Hindlimb muscle (tissue), 1 donor: ENCODE measurements at places on chromosomes 7 and 10. TPM values are rescaled to one million over a fixed set of nuclear protein-coding genes. Genes with fewer than 3 reads are reported as not detected.

DNA sequence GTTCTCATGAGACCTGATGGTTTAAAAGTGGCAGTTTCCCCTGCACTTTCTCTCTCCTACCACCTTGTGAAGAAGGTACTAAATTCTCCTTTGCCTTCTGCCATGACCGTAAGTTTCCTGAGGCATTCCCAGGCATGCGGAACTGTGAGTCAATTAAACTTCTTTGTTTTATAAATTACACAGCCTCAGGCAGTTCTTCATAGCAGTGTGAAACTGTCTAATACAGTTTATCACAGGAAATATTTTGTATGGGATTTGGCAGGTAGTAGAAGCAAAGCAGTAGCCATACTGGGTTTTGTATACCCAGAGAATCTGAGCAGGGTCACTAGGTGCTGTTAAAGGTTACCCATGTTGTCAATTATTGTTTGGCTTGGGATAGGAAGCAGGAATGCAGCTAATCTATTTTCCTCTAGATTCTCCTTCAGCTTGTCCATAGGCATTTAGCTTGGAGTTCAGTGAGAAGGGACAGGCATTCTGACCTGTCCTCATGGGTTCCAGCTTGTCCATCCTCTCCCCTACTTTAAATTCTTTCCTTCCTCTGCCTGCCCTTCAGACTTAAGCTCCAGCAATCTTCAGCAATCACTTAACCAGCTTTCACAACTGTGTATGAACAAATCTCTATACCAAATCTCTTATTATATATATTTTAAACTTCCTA, 186.7 kb downstream of the PCLO start:
- no peak for DNase-seq

CRYGN gene
- 0.22 TPM for polyA plus RNA-seq

GRCh38 chr10:69645296-69646184, 15.5 kb downstream of the FAM241B start:
- DNase-seq: no peak

DNA sequence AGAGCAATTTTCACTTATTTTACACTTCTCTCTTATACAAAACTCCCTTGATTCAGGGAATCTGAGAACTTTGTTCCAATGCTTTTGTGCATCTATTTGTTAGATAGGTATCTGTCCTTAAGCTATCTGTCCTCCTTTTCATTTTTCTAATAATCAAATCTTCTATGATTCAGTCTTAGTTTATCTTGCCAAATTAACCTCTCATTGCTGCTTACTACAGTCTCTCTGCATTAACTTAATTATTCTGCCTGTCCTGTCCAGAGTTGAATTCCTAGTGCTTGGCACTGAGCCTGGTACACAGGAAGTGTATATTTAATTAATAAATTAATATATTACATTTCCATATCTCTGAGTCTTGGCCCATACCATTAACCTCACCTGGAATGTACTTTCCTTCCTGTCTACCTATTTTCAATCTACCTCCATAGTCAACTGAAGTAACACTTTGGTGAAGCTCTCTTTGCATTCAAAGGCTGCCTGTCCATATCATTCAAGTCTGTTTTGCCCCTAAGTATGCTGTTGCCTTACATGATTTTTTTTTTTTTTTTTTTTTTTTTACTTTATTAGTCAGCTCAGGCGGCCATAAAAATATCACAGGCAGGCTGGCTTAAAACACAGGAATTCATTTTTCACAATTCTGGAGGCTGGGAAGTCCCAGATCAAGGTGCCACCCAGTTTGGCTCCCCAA, 66.0 kb upstream of the CSTF2T start:
- no peak for DNase-seq

LIPF gene
- polyA plus RNA-seq: not detected

GRCh38 chr7:91302794-91303193, 38.6 kb downstream of the FZD1 start:
- DNase-seq: no peak

GRCh38 chr7:91846436-91846835, 34.1 kb downstream of the MTERF1 start:
- no peak for DNase-seq

DNA sequence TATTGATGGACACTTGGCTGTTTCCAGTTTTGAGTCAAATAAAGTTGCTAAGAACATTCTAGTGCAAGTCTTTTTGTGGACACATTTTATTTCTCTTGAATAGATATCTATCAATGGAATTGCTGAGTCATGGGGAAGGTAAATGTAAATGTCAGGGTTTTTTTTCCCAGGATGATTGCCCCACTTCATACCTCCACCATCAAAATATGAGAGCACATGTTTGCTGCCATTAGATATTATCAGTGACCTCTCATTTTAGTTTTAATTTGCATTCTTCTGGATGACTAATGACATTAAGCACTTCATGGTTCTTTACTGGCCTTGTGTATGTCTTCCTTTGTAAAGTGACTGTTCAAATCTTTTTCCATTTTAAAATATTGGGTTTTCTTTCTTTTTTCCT, 45.7 kb downstream of the PAPSS2 start:
- DNase-seq: no peak

GRCh38 chr7:34315032-34315431, 343.0 kb upstream of the NPSR1 start:
- no peak for DNase-seq

GRCh38 chr7:26440233-26441001, 148.8 kb downstream of the SNX10 start:
- DNase-seq: no peak

DNA sequence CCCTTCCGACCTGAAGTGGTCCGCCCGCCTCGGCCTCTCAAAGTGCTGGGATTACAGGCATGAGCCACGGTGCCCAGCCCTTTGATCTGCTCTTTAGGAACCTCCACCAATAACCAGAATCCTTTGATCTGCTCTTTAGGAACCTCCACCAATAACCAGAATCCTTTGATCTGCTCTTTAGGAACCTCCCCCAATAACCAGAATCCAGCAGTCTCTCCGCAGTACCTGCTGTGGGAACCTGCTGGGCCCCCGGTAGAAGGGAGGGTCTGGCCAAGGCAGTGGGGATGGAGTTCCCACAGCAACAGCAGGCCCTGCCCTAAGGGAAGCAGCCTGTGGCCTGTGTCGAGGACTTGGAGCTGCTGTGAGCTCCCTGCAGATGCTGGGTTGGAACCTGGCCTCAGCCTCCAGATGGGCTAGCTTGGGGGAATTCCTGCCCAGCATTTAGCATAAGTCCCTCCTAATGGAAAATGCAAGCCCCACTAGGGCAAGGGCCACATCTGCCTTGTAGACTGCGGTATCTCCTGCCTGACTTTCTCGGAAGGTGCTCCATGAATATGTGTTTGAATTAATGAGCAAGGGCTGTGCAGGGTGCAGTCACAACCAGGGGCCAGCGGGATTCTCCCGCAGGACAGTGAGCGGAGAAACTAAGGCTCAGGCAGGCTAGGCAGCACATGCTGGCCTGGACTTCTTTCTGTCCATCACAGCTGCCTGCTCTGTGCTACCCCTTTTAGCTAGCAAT, 165.8 kb downstream of the UBE2H start:
- no peak for DNase-seq

DNA sequence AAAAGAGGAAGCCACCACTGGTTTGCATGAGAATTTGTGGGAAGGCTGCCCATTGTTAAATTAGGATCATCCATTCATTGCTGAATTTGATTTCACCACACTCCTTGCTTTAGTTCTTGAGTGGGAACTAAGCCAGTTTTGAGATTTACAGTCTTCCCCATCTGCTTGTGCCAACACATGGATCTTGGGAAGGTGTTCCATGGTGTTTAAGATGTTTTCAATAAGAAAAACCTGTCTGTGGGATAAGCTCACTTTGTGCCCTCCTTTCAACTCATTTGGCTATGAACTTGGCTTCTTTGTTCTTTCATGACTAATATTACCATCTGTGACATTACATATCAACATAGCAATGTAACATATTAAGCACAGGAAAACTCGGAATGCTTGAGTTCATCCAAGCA, 73.2 kb downstream of the INHBA start:
- DNase-seq: no peak

GRCh38 chr10:49689882-49690510, 10.5 kb downstream of the C10orf53 start:
- DNase-seq: no peak

DNA sequence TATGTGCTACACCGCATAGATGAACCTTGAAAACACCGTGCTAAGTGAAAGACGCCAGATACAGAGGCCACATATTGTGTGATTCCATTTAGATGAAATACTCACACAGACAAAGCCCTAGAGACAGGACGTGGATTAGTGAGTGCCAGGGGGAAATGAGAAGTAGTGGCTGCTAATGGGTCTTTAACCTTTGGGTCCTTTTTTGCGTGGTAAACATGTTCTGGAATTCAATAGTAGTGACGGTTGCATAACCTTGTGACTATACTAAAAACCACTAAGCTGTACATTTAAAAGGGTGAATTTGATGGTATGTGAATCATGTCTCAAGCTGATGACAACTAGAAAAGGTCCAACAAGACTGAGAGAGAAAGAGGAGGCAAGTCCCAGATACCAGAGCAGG, 15.6 kb downstream of the SMKR1 start:
- no peak for DNase-seq

- DNase-seq: no peak
These were observed 13.4 kb downstream of the CTBP2 start for GRCh38 chr10:125146791-125147579.

- no peak for DNase-seq
These were observed 184.5 kb upstream of the SHH start for GRCh38 chr7:155996718-155997280.

DNA sequence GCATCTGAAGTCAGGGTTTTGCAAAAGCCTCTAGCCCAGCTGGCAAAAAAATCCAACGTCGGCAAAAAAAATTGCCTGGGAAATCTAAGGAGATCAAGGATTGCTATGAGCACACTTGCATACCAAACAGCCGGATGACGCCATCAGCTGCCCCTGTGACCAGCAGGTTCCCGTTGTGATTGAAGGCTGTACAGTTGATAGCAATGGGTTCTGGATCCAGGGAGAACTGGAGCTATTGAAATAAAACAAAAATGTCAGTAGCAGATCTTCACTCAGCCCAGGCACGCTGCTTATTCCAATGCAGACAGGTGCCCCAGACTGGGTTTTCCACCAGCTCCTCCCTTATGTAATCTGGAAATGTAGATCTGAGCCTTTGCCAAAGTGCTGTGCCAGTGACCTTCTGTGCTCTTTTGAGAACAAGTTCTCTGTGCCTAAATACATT, 18.7 kb upstream of the CYREN start:
- DNase-seq: no peak

- no peak for DNase-seq
These were observed 278.5 kb upstream of the KLF14 start for GRCh38 chr7:131012477-131013031.

TDRD1 gene
- 0.13 TPM for polyA plus RNA-seq

AOC1 gene
- 0.08 TPM for polyA plus RNA-seq

DNA sequence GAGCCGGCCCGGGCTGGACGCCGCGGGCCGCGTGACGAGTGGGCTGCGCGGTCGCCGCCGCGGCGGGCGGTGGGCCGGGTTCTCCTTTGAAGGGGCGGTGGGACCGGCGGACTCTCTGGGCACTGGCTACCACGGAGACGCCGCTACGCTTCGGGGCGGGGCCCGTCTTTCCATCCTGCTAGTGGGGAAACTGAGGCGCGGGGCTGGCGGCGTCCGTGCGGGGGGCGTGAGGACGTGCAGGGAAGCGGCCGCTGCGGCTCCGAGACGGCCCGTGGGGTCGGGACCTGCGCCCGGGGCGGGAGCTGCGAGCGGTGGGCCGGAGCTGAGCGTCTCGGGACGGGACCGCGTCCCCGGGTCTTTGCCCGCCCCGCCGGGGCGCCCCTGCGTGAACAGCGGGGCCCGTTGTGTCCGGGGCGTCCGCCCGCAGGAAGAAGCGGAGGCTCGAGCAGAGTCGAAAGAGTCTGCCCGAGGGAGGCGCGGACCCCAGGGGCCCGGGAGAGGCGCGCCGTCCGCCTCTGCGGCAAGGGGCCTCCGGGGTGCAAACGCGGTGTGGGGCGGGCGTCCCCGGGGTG, 548 bp upstream of the BNIP3 start:
- DNase-seq: no peak

- no peak for DNase-seq
These were observed 17.1 kb downstream of the ZMIZ2 start for GRCh38 chr7:44765579-44766415.

GRCh38 chr7:70016044-70016770, 417.9 kb downstream of the AUTS2 start:
- DNase-seq: no peak

DNA sequence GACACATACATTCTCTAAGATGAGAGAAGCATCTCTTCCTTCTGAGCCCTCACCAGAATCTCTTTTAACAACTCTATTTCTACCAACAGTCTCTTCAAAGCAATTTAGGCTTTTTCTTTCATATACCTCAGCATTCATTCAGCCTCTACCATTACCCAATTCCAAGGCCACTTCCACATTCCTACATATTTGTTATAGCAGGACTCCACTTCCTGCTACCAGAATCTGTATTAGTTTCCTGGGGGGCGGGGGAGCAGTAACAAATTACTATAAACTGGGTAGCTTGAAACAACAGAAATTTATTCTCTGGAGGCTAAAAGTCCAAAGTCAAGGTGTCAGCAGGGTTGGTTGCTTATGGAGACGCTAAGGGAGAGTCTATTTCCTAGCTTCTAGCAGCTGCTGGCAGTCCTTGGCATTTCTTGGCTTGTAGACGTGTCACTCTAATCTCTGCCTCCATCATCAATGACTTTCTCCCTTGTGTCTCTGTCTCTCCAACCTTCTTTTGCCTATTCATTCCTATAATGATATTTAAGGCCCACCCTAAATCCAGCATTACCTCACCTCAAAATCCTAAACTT, 7.4 kb downstream of the PRPS1L1 start:
- no peak for DNase-seq

ASL gene
- 11.1 TPM for polyA plus RNA-seq
